Caki2 (cell line): ENCODE measurements at places on chromosomes 4 and X. TPM values are rescaled to one million over a fixed set of nuclear protein-coding genes. Genes with fewer than 3 reads are reported as not detected.

DNA sequence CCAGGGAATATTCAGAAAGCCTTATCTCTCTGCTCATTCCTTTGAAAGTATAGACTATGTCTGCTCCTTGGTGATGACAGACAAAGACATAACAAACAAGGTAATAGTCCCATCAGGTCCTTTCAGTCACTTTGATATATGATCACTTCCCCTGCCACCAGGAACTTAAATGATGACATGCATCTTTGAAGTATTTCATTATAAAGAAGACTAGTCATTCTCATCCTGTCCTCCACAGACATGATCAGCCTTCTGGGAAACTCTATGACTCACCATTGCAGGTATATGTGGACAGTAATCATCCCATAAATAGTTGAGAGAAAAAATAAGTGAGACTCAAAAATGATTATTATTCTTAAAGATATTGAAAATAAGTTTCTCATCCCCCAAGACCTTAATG lies 117.5 kb upstream of the VCX2 start:
- no peak for DNase-seq

DNA sequence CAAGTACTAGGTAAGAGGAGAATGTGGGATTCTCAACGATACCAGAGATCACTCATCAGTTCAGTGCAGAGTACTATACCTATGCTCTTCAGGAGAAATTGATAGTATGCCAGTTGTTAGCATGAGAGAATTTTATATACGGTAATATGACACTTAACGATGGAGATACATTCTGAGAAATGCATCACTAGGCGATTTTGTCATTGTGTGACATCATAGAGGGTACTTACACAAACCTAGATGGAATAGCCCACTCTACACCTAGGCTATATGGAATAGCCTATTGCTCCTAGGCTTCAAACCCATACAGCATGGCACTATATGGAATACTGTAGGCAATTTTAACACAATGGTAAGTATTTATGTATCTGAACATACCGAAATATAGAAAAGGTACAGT lies 140.2 kb downstream of the SLIT2 start:
- DNase-seq, result no peak

- no peak for DNase-seq
Observed at GRCh38 chr4:47274901-47275300, 188.6 kb downstream of the COMMD8 start.

DNA sequence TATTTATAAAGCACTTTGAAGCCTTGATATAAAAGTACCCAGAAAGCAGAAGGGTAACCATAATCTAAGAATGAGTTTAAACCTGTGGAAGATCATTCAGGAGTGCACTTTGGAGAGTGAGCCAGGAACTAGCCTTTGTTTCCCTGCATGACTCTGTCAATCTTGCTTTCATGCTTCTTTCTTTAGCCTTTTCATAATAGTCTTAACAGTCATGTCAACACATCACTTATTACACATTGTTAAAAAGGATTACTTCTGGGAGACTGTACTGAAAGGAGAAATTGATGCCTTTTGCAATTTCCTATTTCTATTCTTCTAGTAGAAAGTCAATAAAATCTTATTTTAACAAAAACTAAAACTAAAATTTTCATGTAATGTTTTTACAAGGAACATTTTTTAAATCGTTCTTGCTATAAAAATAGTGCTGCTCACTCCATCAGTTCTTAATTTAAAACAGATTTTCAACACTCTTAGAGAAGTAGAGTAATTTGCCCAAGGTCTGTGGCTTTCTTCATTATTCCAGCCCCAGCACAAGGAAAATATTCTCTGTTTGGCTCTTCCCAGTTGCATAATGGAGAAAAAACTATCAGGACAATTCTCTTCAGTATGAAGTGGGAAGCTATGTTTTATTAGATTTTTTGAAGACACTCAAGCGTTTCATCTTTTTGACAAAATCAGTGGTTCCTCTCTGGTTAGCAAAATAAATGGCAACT lies 35.4 kb upstream of the SPP1 start:
- no peak for DNase-seq

GRCh38 chrX:155857561-155857960 lies 23.6 kb upstream of the VAMP7 start:
- no peak for DNase-seq

GRCh38 chrX:107775000-107775733 lies 420 bp downstream of the TSC22D3 start:
- no peak for DNase-seq

DNA sequence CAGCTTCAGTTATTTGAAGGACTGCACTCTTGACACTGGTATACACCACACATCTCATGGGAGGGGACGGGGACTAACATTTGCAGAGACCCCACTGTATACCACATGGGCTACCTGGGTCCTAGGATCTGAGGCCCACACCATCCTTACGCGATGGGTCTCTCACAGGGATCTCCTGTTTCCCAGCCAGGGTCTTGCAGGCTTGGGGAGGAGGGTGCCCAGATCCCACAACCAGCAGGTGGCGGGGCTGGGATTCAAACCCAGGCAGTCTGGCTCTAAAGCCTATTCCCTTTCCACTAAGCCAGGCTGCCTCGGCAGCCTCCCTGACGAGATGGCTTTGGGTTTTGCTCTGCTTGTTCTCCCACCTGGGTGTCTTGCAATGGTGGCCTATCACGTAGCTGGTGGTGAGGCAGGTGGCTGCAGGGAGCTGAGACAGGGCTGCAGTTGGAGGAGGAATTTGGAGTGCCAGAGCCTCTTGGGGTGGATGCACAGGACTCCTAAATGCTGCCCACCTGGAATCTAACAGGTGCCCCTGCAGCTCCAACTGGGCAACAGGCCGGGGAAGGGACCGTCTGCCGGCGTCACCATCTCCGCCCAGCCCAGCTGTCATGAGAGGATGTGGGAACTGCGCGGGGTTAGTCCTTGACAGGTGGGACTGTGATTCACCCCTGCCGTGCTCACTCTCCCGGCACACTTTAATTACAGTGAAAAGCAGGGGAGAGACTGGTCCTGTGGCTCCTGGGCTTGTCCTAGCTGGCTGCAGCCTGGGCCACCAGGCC lies 110.7 kb downstream of the PSAPL1 start:
- peak; percentile 23 for DNase-seq

- DNase-seq, result no peak
Observed at GRCh38 chr4:142350871-142351270, 495.2 kb downstream of the INPP4B start.

DNA sequence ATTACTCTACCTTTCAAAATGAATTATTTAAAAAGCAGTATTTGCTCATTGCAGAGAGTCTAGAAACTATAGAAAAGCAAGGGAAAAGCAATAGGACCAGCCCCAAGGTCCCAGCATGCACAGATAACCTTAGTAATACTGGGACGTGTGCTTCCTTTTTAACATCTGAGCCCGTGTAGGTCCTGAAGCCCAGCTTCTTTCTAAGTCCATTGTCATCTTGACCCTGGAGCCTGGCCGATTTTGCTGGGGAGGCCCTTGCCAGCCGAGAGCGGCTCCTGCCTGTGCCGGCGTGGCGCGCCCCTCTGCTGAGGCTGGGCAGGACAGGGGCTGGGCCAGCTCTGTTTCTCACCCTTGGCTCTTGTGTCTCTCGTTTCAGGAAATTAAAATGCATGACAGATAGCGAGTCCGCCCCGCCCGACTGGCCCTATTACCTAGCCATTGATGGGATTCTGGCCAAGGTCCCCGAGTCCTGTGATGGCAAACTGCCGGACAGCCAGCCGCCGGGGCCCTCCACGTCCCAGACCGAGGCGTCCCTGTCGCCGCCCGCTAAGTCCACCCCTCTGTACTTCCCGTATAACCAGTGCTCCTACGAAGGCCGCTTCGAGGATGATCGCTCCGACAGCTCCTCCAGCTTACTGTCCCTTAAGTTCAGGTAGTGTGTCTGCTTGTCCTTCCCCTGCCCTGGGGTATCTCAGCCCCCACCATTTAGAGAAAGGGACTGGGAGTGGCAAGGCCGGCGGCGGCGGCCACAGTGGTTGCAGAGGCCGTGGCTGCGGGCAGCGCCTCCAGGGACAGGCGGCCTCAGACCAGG lies 4.1 kb downstream of the MSANTD1 start:
- DNase-seq, result no peak

DNA sequence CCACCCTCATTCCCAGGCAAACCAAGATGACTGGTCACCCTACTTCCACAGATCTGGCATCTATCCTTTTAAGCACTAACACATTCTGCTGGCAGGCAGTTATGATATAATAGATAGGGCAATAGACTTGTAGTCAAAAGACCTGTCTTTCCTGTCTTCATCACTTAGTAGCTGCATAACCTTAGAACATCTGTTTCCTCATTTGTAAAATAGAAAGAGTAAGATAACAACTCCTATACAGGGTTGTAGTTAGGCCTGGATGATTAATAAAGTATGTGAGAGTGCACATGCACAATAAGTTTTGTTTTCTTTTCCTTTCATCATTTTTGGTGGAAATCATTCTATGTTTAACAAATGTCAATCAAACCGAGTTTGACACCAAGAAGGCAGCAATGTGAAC lies 72.1 kb downstream of the GPR82 start:
- no peak for DNase-seq

- DNase-seq, result no peak
Observed at GRCh38 chr4:40980318-40980883, 230.6 kb downstream of the NSUN7 start.

- DNase-seq, result peak; percentile 97
Observed at GRCh38 chr4:74654230-74654681, 140.1 kb downstream of the BTC start.

- no peak for DNase-seq
Observed at GRCh38 chr4:163554870-163555465, 60.5 kb downstream of the TMA16 start.

GRCh38 chrX:12771445-12772069 lies 19.7 kb upstream of the PRPS2 start:
- DNase-seq, result no peak

GRCh38 chr4:145839151-145839550 lies 99.5 kb downstream of the ZNF827 start:
- no peak for DNase-seq

DNA sequence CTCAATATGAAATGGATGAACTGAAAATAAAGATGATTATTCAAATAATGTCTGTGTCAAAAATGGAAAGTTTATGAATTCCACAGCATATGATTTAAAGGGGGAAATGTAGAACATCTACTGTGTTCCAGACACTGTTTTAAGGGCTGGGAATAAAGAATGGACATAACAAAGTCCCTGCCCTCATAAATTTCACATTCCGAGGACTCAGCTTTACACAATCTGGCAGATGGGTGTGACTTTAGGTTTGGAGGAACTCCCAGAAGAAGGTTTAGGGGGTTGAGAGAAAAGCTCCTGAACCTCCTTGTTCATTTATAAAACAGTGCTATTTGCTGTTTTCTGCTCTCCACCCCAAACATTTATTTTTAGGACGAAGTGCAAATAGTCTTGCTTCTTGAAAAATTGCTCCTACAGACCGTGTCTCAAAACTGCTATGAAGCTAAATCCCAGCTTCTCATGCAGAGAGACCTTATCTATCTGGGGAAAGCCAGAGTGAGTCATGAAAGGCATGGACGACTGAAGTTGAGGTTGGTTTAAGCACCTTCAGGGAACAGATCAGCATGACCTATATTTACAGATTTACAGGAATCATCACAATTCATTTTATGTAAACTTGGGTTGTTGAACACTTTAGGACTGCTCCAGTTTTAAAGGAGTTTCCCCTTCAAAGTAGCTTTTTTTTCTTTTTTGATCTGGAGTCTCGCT lies 184.3 kb downstream of the HS6ST2 start:
- DNase-seq, result peak; percentile 48

DNA sequence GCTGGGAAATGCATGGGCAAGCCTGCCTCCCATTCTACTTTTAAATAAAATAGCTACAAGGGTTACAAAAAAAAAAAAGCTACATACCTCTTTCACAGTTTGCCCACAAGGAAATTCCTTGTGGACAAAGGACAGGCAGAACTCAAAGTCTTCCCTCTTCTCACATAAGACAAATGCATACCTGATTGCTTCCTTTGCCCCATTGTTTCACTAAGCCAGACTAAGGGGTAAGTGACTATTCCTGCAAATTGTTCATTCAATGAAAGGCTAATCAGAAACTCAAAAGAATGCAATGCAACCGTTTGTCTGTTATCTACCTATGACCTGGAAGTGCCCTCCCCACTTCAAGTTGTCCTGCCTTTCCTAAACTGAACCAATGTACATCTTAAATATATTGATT lies 780.6 kb downstream of the FAM133A start:
- no peak for DNase-seq

GRCh38 chrX:38616904-38617303 lies 55.6 kb downstream of the TSPAN7 start:
- no peak for DNase-seq

DNA sequence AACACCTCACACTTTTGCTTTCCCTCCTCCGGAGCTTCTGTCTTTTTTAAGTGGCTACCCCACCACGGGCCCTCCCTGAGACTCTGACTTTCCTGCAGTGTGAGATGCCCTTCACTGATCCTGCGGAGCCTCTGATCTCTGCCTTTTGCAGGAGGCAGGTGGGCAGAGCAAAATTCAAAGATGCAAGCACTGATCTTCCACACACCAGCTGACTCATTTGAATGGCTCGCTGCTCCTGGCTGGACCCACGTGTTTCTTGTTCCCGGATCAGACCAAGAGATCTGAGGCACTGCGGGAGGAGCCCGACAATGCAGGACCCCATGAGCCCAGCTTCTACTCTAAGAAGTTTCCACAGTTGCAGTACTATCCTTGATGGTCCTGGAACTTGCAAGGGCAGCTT lies 1607.9 kb upstream of the TENM3 start:
- peak; percentile 31 for DNase-seq

- DNase-seq, result no peak
Observed at GRCh38 chr4:180615746-180616145, 1627.5 kb upstream of the TENM3 start.

- DNase-seq, result no peak
Observed at GRCh38 chr4:55154933-55155332, 29.5 kb upstream of the KDR start.

GRCh38 chrX:10512258-10512657 lies 108.1 kb downstream of the MID1 start:
- DNase-seq, result peak; percentile 94

GRCh38 chrX:74924449-74925224 lies 615 bp downstream of the NEXMIF start:
- DNase-seq, result no peak

DNA sequence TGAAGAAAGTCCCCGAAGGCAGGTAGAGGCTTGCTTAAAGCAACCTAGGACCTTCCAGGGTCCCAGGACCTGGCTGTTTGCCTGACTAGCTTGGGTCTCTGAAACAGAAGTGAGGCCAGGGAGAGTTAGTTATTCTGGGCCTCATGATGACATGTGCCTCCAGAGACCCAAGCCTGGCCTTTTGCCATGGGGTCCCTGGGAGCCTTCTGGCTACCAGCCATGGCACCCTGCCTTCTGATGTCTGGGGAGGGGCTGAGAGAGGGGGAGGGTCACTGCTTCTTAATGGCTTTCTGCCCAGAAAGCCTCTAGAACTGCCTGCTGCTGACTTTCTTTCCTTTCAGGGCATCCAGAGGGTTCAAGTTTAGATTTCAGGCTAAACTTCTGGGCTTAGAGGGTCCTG lies 1.0 kb upstream of the STARD8 start:
- no peak for DNase-seq

OPRPN gene
- not detected in 2 replicates for total RNA-seq

MGARP gene
- 0.90 and 1.5 TPM in 2 replicates for total RNA-seq

CFAP47 gene
- total RNA-seq, result 3.3 and 3.4 TPM in 2 replicates

PPM1K gene
- total RNA-seq, result 0.52 and 2.0 TPM in 2 replicates

NAA11 gene
- total RNA-seq, result not detected in 2 replicates

REELD1 gene
- 0.74 TPM in 1 of 2 replicates, not detected in the other for total RNA-seq

ADAM29 gene
- not detected in 2 replicates for total RNA-seq

BEND4 gene
- not detected in 2 replicates for total RNA-seq

MAGEA2B gene
- total RNA-seq, result not detected in 2 replicates
